Fibroblast of skin of back (primary cell): ENCODE measurements at places on chromosomes 16 and 17.

- no peak for DNase-seq
Measured at GRCh38 chr17:80068301-80069222, 32.1 kb downstream of the CCDC40 start.

DNA sequence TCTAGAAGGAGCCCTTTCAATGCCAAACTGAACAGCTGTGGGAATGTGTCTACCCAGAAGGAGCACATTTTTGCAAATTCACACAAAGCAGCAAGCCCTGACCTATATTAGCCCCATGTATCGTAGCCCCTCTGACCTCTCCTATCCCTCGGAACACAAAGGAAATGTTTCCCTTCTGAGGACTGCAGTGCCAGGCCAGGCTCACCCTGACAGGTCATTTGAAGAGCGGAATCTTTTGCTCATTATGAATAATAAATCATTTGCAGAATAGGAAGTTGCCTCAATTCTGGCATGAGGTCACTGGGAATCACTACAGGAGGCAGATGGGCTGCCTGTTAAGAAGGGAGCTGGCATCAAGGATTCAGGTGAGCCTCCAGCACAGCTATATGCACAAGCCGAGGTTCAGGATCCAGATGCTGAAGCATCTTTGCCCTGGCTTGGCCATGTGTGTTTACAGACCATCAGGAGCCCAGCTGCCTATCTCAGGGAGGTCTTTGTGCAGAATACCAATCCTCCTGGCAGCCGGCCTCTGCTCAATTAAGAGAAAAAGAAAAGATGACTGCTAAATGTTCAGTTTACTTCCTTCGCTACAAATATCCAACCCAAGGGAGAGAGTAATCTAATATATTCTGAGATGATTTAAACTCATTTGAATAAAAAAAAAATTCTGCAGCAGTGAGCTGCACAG is 119.4 kb downstream of the USP31 start:
- DNase-seq = no peak

- peak; percentile 73 for DNase-seq
Measured at GRCh38 chr17:64130559-64131001, 636 bp upstream of the ERN1 start.

DNA sequence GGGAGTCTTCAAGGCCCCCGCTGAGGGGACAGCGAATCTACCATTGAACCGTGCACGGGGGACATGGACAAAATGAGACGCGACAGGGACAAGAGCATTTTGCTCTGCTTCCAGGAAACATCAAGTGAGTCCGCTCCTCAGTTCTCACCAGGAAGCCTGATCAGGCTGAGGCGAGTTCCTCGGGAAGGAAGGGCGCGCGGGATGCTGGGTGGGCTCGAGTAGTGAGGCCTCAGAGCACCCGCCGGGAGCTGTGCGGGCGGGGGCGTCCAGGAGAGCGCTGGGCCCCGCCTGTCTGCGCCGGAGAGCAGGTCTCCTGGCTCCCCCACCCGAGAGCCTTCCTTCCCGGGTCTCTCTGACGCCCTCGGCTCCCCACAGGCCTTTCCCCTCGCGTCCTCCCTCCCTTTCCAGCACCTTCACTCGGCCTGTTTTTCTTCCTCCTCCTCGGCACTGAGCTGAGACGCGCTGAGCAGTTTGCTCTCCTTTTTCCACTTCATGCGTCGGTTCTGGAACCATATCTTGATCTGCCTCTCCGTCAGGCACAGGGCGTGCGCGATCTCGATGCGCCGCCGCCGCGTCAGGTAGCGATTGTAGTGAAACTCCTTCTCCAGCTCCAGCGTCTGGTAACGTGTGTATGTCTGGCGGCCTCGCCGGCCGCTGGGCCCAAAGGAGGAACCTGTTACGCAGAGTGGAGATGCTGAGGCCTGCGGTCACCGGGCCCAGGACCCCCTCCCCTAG is 2.6 kb upstream of the HOXB5 start:
- no peak for DNase-seq

DNA sequence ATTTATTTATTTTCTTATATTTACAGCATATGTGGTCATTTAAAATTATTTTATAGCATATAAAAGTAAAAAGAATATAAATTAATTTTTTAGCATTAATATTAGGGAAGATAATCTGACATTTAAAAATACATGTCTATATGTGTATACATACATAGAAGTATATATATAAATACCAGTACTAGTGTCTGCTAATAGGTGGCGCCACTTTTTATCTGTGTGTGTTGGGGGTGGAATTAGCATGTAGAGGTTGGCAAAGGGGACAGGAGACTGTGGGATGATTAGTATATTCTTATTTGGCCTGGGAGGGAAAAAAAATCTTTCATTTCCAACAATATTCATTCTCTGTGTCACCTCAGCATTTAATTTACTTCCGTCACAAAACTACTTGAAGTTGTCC is 359.1 kb downstream of the WWOX start:
- DNase-seq = no peak

- peak; percentile 73 for DNase-seq
Measured at GRCh38 chr17:19384723-19385391, 2.1 kb downstream of the MFAP4 start.

GRCh38 chr16:3637371-3637923 is 17.0 kb upstream of the DNASE1 start:
- peak; percentile 34 for DNase-seq

GRCh38 chr17:6551869-6552531 is 4.4 kb downstream of the PITPNM3 start:
- DNase-seq = no peak

- DNase-seq = no peak
Measured at GRCh38 chr16:57603115-57604024, 25.1 kb upstream of the ADGRG1 start.

DNA sequence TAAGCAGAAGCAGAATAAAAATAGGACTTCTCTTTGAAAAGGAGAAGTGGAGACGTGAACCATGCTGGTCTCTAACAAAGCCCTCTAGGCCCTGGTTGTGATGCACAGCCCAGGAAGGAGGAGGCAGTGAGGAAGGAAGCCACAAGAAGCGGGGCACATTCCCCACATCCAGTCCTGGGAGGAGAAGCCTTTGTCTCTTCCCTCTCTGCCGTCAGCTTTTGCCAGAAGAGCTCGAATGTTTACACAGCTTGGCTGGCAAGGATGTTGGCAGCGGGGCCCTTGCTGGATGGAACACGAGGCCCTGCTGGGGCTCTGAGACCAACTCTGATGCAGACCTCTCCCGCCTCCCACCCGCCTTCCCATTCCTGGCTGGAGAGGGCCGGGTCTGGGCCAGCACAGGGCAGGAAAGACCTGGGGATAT is 91.3 kb downstream of the MAF start:
- no peak for DNase-seq

DNA sequence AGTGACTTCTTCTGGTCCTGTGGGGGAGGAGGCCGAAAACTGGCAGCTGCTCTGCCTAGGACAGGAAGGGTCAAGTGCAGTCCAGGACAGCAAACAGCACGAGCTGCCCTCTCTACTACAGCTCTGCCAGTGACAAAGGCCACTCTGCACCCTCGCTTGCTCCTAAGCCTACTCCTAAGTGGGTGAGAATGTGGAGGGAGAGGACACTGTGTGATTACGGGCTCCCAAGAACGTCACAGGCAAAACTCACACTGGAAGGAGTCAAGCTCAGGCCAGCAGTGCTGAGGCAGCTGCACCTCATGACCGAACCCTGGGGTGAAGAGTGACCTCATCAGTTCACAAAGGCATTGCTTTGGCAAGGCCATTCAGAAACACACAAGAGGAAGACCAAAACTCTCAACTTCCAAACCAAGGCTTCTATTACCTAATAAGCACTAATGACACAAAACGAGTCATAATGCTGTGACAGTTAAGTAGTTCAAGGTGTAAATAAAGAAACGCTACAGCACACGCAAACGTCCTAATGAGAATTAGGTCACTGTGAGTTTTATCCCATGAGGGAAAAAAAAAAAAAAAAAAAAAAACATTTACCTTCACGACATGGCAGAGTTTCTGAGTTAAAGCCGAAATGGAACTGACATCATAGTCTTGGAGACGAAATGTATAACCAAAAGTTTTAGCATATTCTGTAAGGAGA is 35.1 kb downstream of the MARF1 start:
- DNase-seq = no peak

- DNase-seq = no peak
Measured at GRCh38 chr17:44760474-44761308, 1.9 kb downstream of the ADAM11 start.

GRCh38 chr16:6131526-6132050 is 1034.0 kb upstream of the EEF2KMT start:
- DNase-seq = no peak

GRCh38 chr16:1474082-1474795 is 589 bp downstream of the CLCN7 start:
- DNase-seq = no peak

GRCh38 chr17:6480303-6480675 is 36.0 kb downstream of the PIMREG start:
- no peak for DNase-seq

DNA sequence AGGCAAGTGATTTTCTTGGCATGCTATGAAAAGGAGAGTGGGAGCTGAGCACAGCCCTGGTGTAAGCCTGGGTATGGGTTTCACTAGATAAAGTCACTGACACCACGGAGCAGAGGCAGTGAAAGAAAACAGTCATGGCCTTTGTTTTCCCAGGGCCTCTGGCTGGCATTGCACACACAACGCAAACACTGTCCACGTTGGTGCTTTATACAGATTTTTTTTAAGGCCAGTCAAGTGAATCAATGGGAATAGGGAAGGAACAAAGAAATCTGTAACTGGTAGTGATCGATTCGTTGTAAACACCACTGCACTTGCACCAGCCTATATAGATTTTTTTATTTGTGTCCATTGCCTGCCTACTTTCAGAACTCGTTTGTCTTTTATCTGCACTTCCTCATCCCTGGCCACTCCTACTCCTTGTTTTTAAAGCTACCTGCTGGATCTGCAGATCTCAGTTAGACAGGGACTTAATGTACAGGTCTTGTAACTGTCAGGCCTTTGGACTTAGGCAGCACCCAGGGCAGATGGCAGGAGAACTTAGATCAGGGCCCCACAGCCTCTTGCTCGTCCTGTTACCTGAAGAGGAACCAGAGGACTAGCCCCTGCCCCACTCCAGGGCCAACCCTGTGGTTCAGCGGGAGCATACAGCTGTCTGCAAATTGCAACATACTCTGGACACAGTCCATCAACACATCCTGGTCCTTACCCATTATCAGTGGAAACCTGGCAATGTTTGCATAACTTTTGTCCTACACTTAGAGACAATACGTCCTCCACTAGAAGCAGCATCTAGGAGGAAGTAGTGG is 10.6 kb upstream of the TMIGD1 start:
- DNase-seq = no peak

GRCh38 chr16:50821586-50821985 is 79.7 kb downstream of the CYLD start:
- peak; percentile 8 for DNase-seq

DNA sequence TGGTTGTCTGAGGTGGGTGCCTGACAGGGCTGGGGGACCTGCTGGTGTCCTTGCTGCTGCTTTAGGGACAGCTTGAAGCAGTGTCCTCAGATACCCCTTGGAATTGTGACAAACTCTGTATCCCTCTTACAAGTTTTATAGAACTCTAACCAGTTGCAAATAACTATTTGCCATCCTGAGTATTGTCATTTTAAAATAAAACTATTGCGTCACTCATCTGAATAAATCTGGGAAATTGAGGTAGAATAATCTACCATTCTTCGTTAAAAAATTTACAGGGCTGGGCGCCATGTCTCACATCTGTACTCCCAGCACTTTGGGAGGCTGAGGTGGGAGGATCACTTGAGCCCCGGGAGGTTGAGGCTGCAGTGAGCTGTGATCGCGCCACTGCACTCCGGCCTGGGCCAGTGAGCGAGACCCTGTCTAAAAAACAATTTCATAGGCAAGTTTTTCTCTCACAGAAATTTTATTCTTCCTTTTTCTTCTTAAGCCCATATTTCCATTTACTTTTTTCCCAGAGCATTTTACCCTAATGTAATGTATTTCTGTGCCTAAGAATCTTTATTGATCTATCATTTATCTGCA is 14.2 kb downstream of the ZNF750 start:
- DNase-seq = no peak

DNA sequence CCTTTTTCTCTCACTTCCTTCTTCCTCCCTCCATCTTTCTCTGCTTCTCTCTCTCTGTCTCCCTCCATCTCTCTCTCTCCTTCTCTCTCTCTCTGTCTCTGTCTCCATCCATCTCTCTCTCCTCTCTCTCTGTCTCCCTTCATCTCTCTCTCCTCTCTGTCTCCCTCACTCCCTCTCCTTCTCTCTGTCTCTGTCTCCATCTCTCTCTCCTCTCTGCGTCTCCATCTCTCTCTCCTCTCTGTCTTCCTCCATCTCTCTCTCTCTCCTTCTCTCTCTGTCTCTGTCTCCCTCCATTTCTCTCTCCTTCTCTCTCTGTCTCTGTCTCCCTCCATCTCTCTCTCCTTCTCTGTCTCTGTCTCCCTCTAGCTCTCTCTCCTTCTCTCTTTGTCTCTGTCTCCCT is 194.1 kb downstream of the GSG1L start:
- DNase-seq = no peak

- no peak for DNase-seq
Measured at GRCh38 chr17:18262641-18263040, 2.2 kb downstream of the MIEF2 start.

DNA sequence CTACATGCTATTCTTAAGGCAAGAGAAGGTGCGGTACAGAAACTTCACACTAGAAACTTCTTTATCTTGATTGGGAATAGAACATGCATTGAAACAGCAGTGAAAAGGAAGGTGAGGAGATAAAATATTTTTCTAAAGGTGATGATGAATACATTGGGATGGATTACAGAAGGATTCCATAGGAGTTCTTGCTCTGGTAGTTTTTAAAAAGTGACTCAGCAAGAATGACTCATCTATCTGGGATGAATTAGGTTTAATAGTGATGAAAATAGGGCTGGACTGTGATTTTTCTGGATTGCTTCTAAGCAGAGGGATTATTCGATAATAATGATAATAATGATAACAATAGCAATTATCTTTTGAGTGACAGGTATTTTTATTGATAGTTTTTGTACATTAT is 65.6 kb upstream of the HS3ST4 start:
- DNase-seq = no peak

GRCh38 chr16:62021161-62021581 is 15.1 kb downstream of the CDH8 start:
- DNase-seq = no peak

- peak; percentile 94 for DNase-seq
Measured at GRCh38 chr17:3667366-3668278, 756 bp downstream of the TAX1BP3 start.

GRCh38 chr16:4548124-4548523 is 8.0 kb upstream of the C16orf96 start:
- DNase-seq = no peak

DNA sequence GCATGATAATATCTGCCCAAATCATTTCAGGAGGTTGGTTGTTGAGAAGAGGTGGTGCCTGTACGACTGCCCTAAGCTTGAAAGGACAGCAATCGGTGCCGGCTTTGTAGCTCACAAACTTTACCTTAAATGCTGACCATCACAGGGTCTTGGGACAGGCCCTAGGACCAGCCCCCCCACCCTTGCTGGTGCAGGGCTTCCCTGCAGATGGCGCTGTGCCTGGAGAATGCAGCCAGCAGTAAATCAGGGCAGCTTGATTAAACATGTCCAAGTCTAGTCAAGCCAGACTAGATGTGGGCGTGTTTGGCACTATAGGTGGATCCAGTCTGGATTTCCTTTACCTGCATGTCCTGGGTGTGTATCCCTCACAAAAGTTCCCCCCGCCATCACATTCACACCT is 135.5 kb upstream of the CRHR1 start:
- no peak for DNase-seq
